ENCODE measurements at places on chromosomes 6 and 20.
A peak's percentile ranks its signal among the peaks of the same experiment; 100 is the strongest.

DNA sequence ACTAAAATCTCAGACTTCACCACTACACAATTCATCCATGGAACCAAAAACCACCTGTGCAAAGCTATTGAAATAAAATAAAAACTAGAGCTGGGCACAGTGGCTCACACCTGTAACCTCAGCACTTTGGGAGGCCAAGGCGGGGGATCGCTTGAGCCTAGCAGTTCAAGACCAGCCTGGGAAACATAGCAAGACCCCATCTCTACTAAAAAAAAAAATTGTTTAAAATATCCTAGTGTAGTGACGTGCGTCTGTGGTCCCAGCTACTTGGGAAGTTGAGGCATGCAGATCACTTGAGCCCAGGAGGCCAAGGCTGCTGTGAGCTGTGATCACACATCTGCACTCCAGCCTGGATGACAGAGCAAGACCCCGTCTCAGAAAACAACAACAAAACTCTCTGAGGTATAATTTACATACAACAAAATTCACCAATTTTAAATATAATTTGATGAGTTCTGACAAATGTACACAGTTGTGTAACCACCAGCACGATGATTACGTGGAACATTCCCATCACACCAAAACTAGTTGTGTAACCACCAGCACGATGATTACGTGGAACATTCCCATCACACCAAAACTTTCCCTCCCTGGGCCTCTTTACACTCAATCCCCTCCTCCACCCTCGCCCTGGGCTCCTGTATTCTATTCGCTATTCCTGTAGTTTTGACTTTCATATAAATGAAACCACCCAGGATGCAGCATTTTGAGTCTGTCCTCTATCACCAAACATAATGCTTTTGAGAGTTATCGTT is 107.5 kb downstream of the TAF4 start:
- DNase-seq: no peak

DNA sequence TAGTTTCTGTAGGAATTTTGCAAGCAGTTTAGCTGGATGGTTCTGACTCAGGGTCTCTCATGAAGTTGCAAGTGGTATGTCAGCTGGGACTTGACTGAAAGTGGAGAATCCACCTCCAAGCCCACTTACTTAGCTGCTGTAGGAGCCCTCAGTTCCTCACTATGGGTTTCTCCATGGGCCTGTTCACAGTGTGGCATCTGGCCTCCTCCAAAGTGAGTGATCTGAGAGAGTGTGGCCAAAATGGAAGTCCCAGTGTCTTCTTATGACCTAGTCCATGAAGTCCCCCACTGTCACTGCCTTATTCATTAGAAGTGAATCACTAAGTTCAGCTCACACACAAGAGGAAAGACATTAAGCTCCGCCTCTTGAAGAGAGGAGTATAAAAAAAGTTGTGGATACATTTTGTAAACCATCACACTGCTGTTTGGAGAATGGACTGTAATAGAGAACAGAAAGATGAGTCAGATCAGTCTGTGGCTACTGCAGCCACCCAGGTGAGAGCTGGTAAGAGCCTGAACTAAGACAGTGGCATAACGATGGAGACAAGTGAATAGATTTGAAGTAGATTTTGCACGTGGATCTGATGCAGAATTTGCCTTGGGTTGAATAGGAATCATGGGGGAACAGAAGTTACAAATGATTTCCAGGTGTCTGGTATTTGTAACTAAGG is 4.9 kb upstream of the NELFCD start:
- no peak for DNase-seq

DNA sequence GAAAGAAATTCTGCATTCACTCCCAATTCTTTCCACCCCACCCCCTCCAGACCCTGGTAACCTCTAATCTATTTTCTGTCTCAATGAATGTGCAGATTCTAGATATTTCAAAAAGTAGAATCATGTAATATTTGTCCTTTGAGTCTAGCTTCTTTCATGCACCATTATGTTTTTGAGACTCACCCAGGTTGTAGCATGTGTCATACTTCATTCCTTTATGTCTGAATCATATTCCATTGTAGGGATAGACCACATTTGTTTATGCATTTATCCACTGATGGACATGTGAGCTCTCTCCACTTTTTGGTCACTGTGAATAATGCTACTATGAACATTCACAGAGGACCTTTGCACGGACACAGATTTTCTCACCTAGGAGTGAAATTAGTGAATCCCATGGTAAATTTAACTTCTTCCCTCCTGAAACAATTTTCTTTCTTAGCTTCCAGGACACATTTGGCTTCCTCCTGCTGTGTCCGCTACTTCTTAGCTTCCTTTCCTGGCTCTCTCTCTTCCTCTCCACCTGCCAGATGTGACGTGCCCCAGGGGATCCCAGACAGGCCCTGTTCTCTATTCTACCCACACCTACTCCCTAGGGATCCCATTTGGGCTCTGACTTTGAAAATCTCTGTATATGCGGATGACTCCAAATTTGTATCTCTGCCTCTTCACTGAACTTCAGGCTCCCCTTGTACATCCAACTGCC is 24.1 kb upstream of the ARFGEF2 start:
- peak; percentile 50 for DNase-seq

GRCh38 chr20:62141397-62142251 is 1.6 kb downstream of the PSMA7 start:
- no peak for DNase-seq

DNA sequence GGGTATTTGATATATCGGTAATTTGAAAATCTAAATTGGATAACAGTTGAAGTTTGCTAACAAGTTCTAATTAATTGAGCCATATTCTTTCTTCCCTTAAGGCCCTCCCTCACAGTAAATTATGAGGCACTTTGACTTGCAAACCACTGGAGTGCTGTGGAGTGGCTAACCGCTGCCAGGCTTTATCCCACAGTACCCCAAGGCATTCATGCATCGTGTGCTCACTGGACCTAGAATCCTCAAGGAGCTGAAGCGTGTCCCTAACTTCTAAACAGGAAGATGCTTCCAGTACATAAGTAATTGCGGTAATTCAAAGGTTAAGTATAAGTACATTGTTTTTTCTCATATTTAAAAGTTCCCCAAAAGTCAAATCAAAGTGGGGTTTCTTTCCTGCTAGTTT is 499.9 kb downstream of the TFAP2A start:
- DNase-seq: no peak

DNA sequence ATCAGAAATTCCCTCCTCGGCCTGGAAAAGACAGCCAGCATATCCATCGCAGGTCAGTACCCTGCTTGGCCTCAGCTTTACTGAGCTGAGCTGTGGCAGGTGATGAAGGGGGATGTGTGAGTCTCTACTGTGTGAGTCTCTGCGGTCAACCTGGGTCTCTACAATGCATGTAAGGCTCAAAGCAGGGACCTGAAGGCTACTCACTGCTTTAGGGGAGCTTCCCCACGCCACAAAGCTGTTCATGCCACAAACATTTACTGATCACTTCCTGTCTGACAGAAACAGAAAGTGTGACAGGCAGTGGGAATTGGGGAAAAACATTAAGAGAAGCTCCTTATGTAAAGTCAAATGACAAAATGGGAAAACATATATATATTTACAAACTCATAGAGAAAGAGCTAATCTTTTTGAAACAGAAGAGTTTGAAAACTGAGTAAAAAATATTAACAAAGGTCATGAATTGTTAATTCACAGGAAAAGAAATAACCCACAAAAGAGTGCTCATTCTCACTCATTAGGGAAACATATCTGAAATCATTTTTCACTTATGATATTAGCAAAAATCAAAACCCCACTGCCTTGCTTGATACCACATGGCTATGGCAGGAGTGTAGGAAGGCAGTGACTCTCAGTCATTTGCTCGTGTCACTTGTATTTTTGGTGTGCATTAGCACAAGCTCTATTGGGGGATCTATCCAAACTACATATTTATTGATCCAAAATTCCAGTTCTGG is 5.8 kb downstream of the BTN3A3 start:
- DNase-seq: no peak

- no peak for DNase-seq
Measured at GRCh38 chr6:163739408-163739725, 324.8 kb downstream of the QKI start.

- no peak for DNase-seq
Measured at GRCh38 chr20:35279040-35279439, 1.1 kb upstream of the MMP24OS start.

GRCh38 chr6:13474787-13475186 is 12.6 kb downstream of the GFOD1 start:
- DNase-seq: no peak

DNA sequence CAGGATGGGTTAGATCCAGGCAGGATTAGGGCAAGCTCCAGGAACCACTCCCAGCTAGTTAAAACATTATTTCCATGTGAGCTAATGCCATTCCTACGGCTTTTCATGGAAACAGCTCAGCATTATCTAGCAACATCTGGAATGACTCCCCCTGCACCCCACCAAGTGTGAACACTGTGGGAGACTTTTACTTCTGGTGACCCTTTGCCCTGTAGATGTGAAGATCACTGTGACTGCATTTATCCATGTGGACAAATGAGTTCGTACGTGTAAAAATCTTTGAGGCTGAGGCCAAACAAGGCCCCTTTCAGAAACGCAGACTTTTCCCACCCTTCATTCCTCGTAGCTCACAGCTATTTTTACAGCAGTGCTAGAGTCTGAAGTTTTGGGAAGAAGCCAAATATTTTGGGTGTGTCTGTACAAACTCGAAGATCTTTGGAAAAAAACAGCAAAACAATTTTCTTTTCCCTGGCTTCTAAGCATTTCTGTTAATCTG is 221.8 kb upstream of the SOX4 start:
- no peak for DNase-seq

DNA sequence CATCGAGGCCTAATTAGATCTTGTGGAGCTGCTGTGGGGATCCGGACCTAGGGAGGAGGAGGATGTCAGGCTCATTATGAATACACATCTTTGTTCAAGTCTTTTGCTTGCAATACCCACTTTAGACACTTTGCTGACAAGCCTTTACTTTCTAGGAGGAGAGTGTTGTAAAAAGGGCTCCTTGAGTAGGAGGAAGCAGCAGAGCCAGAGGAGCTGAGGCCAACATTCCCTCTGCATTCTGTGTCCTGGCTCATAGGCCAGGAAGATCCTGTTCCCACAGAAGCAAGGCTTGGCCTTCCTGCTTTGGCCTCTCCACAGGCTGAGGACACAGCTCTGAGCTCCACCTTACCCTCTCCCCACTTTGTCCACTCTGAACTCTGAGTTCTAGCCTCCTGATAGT is 67.1 kb downstream of the TPD52L1 start:
- DNase-seq: no peak

GRCh38 chr6:63864061-63864460 is 228.5 kb downstream of the PHF3 start:
- no peak for DNase-seq

GRCh38 chr20:21270806-21271205 is 32.3 kb upstream of the XRN2 start:
- DNase-seq: no peak

DNA sequence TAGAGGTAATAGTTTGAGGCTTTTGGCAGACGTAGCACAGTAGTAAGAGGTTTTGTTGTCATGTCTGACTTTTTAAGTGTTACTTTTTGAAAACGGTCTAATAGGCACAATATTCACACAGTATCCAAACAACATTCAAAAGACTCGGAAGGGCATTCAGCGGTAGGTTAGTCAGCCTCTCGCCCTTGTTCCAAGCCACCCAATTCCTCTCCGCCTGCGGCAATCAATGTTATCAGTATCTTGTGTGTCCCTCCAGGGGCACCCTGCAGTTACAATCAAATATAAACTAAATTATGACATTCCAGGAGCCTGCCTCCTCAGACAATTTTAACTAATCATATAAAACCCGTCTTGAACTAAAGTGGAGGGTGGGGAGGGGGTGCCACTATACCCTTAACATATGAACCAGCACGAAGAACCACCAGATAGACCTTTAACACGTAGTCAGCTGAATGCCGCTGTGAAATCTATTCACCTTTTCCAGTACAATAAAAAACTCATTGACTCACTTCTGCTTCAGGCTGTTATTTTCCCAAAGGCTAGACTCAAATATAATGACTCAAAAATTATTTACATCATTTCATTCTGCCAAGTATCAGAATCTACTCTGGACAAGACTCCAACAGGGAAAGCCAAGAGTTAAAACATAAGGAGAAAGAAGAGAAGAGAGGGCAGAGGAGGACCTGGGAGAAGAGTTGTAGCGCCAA is 1.6 kb downstream of the TENT5A start:
- no peak for DNase-seq

- DNase-seq: no peak
Measured at GRCh38 chr6:28408076-28408802, 8.7 kb upstream of the ZSCAN12 start.

DNA sequence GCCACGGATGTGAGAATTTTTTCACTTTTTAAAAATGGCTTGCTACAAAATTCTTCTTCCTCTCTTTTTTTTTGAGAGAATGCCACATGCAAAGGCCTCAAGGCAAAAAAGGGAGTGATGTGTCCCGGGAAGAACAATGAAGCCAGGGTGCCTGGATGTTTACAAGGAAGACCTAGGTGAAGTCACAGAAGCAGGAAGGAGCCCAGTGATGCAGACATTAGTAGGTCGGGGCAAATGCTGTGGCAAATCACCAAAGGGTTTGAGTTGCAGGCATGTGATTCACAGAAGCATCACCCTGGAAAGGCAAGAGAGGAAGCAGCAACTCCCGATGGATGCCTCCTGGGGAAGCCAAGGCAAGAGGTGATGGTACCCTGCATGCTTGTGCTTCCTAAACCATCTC is 46.8 kb downstream of the FARS2 start:
- DNase-seq: no peak

DNA sequence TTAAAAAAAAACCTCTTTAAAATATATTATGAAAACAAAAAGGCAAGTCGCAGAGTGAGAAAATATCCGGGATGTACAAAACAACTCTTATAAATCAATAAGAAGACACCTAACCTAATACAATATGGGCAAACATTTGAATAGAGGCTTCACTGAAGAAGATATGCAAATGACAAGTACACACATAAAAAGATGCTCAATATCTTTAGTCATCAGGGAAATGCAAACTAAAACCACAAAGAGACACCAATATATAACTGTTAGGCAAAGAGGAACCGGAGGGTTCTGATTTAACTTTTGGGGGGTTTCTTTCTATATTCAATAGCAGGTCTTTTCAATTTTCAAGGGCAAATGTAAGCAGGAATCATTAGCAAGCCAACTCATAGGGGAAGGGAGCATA is 480.7 kb upstream of the SPTLC3 start:
- no peak for DNase-seq

GRCh38 chr6:99233219-99233618 is 116.3 kb downstream of the FAXC start:
- no peak for DNase-seq

- DNase-seq: no peak
Measured at GRCh38 chr6:22095836-22096235, 201.0 kb downstream of the PRL start.

- DNase-seq: no peak
Measured at GRCh38 chr20:2162125-2162822, 60.6 kb downstream of the STK35 start.

GRCh38 chr6:1472643-1473042 is 83.3 kb downstream of the FOXF2 start:
- no peak for DNase-seq
